Colonic mucosa (tissue), 4 donors: ENCODE measurements at places on chromosomes 16 and 17. TPM values are rescaled to one million over a fixed set of nuclear protein-coding genes. Genes with fewer than 3 reads are reported as not detected.

Gene MYO15A
- 1.1 TPM for total RNA-seq

GRCh38 chr16:80816356-80816755, 12.0 kb upstream of the CDYL2 start:
- no peak for DNase-seq
- H3K4me3 ChIP-seq: no peak overlapping the region
- H3K36me3 ChIP-seq: no peaks in the 10 kb centered on the region
- no peaks in the 10 kb centered on the region for H3K27me3 ChIP-seq
- no peak overlapping the region for H3K27ac ChIP-seq

DNA sequence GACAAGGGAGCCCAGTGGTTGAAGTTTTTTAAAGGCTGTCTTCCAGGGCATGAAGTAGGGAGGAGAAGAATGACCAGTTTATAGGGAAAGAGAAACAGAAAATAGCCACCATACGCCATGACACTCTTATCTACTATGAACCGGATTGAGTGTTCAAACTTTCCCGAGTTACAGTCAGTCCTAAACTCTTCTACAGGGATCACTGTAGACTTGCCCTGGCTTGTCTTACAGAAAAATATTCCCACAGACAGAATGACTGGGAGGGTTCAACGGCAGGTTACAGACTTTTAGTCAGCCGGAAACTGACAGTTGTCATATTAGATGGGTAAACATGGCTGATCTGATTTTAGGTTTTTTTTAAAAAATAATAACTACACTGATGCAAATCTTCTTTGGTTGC, 662.5 kb upstream of the SOX9 start:
- no peaks in the 10 kb centered on the region for H3K4me1 ChIP-seq
- no peaks in the 10 kb centered on the region for H3K27me3 ChIP-seq
- no peak for DNase-seq

- H3K4me3 ChIP-seq: no peak overlapping the region
- H3K27ac ChIP-seq: no peak overlapping the region
- H3K36me3 ChIP-seq: no peaks in the 10 kb centered on the region
- no peaks in the 10 kb centered on the region for H3K4me1 ChIP-seq
- H3K27me3 ChIP-seq: no peaks in the 10 kb centered on the region
Measured at GRCh38 chr16:46885960-46886763, 2.0 kb downstream of the GPT2 start.

DNA sequence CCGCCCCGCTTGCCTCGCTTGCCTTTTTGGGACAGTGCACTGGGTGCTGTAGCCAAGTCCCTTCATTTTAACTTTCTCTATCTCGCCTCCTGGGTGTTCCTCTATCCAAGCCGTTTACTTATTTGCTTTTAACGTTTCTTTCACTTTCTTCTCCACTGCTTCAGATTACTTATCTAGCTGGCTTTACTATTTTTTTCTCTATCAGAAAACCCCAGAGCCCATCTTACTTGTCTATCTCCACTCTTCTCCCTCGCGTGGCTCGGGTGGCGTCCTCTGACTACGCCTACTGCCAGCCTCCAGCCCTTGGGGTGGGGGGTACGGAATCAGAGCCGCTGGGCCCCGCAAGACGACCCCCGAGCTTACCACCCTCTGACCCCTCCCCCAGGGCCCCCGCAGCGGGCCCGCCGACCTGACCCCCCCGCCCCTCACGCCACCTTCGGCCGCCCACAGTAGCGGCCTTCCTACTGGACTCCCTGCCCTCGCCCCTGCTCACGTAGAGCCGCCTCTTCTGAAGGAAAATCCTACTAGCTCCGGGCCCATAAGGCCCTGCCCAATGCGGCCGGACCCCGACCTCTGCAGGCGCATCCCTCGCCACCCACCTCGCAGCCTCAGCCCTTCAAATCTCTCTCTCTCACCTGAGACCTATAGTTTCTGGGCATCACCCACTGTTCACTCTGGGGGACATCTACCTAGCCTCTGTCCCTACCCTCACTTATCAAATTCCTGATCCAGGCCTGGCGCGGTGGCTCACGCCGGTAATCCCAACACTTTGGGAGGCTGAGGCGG, 1.0 kb upstream of the SLC12A4 start:
- no peaks in the 10 kb centered on the region for H3K36me3 ChIP-seq
- H3K4me1 ChIP-seq: peaks cover 6% of the 10 kb centered on the region
- peak overlapping the region; percentile 91 for H3K27ac ChIP-seq
- H3K4me3 ChIP-seq: peak overlapping the region; percentile 83
- no peak for DNase-seq

- H3K4me3 ChIP-seq: no peak overlapping the region
- peaks cover 3% of the 10 kb centered on the region for H3K36me3 ChIP-seq
- no peaks in the 10 kb centered on the region for H3K27me3 ChIP-seq
- no peaks in the 10 kb centered on the region for H3K4me1 ChIP-seq
Measured at GRCh38 chr16:30780549-30780948, 6.5 kb downstream of the ZNF629 start.

Gene CBLN1
- total RNA-seq: 0.45 TPM

Gene CACNG3
- not detected for total RNA-seq

DNA sequence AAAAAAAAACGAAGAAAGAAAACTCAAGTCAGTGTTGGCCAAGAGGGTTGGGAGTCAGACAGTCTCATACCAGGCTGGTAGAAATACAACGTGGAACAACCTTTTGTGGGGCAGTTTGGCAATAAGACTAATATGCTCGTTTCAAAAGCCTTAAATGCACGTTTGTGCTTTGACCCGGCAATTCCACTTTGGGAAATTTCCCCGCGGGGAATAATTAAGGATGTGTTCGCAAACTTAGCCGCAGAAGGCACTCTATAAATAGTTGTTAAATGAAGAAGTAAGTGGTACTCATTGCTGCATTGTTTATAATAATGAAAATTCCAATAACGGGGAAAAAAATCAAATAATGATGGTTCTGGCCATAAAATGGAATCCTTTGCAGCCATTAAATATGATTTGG, 664.8 kb upstream of the EEF2KMT start:
- no peak overlapping the region for H3K27ac ChIP-seq
- H3K4me1 ChIP-seq: no peaks in the 10 kb centered on the region
- no peak for DNase-seq

Gene VTN
- not detected for total RNA-seq
